ENCODE measurements at places on chromosomes 2 and 18.

- no peak for DNase-seq
These were observed 188.7 kb upstream of the SATB2 start for GRCh38 chr2:199646439-199646838.

- DNase-seq = no peak
These were observed 55.7 kb downstream of the IRS1 start for GRCh38 chr2:226743915-226744314.

DNA sequence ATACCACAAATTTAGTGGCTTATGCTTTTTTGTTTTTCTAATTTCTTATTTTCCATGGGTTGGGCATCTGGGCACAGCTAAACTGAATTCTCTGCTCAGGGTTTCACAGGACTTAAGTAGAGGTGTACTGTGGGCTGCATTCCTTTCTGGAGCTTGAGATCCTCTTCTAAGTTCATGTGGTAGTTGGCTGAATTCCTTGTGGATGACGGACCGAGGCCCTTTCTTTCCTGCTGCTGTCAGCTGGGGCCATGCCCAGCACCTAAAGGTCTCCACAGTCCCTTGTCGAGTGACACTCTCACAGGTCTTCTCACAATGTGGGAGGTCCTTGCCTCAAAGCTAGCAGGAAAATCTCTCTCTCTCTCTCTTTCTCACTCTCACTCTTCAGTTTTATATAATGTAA lies 433.5 kb upstream of the LRATD1 start:
- no peak for DNase-seq

- no peak for DNase-seq
These were observed 35.0 kb upstream of the IL1R2 start for GRCh38 chr2:101956465-101957438.

DNA sequence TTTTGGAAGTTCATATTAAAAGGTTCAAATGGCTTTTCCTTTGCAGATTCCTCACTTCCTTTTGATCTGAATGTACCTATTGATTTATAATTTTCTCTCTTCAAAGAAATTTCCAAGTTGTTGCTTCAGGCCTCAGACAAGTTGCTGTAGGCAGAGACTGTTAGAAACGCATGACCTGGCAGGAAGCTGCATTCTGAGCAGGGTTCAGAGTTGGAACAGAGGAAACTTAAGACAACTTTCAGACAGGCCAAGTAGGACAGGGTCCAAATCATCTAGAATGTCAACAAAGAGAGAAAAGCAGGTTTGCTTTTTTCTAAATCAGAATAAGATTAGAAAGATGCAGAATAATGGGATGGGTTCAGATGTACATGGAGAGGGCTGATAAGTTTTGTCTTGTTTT lies 416.3 kb downstream of the LRP1B start:
- no peak for DNase-seq

- no peak for DNase-seq
These were observed 82.0 kb upstream of the MEX3C start for GRCh38 chr18:51279367-51279984.

GRCh38 chr2:164899121-164899520 lies 56.2 kb downstream of the SLC38A11 start:
- DNase-seq = no peak

- peak; percentile 70 for DNase-seq
These were observed 16.2 kb downstream of the GALM start for GRCh38 chr2:38682008-38682575.

DNA sequence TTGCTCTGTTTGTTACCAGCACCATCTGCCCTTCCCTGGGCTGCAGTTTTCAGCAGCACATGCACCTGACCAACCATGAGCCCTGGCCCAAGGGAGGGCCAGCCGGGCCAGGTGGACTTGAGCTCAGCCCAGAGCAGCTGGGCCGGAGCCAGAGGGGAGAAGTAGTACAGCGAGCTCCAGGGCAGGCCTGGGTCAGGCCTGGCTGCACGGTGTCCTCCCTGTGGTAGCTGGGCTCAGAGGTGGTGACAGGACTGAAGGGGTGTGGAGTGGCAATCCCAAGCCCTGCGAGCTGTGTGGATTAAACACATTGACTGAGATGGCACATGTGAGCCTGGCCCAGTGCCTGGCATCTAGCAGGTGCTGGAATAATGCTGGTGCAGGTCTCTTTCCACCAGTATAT lies 222.2 kb downstream of the GLI2 start:
- no peak for DNase-seq

DNA sequence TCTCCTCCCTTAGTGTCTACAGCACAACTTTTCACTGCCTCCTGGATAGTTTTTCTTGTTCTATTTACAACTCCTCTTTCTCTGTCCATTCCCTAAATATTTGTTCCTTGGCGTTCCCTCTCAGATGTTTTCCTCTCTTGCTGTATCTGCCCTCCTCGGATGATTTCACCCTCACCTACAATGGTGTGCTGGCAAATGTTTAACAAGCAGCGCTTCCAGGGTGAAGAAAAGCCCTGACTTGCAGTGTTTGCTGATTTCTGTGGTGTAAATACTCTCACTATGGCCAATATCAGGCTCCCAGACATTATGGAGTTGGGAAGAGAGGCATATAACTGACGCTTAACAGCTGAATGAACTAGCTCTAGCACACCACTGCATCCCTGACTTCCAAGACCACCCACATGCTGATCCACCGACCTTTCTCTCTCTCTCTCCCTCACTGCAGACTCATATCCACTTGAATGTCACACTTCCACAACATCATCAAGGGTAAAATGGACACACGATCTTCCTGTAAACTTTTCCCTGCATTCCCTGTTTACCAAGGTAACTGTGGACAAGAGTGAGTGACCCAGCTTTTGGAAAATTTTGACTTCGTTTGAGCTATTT lies 31.5 kb upstream of the SPTBN1 start:
- DNase-seq = no peak

DNA sequence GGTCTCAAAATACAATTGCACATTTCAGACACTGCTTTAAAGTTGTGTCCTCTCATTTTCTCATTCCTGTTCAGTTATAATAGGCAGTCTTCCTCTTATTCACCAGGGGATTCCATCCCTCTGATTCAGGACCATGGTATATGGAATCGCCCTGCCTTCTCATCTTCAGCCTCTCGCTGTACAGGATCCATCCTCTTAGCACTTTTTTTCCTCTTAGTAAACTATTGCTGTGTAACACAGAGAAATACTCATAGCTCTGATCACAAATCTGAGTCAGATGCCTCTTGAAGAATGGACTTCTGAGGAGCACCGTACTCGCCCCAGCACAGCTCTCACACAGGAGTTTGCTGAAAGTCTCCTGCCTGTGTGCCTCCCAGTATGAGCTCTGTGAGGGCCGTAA lies 11.3 kb downstream of the RMP24 start:
- DNase-seq = no peak

DNA sequence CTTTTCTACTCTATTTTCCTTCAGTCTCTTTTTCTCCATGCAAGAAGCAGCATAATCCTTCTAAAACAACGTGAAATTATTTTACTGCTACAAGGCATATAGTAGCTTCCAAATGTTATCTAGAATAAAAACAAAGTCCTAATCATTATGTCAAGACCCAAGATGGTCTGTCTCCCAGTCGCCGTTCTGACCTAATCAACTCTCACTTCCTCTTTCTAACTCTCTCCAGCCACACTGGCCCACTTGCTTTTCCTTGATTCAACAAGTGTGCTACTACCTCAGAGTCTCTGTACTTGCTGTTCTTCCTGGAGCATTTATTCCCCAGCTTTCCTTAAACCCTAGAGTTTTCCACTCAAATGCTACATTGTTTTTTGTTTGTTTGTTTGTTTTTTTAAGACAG lies 1491.2 kb downstream of the LRP1B start:
- no peak for DNase-seq

DNA sequence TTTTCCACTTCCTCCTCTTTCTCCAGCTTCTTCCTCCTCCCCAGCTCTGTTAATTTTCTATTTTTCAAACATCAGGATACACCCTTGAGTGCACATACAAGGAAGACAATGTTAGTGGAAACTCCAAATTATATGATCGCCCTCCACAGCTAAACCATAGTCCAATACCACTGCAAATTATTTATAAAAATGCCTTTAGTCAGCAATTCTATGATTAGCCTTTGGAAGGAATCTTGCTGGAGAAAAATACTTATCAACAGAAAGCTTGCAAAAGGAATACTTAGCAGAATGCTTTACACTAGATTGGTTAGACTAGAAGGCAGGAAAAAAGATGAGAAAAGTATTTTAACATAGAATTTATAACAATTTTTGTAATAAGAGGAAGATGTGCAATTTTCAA lies 178.9 kb downstream of the FAM124B start:
- DNase-seq = no peak

DNA sequence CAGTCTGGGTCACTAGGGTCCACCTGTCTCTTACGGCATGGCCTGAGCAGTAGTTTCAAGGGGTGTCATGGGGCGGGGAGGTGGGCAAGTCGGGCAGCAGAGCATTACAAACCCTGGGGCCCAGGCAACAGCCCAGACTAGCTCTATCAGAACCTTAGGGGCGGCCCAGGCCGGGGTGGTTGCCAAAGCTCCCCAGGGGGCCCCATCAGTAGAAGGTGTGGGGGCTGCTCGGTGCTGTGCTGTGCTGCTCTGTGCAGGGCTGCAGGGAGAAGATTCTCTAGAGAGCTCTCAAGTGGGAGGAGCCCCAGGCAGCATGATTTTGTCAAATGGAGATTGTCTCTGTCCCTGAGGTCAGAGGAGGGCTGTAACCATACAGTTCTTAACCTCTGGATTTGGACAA lies 36.4 kb upstream of the SLC14A1 start:
- no peak for DNase-seq

- no peak for DNase-seq
These were observed 33.4 kb downstream of the UGP2 start for GRCh38 chr2:63875131-63875527.

GRCh38 chr2:136783856-136784255 lies 18.5 kb downstream of the THSD7B start:
- DNase-seq = no peak

- no peak for DNase-seq
These were observed 50.0 kb downstream of the NAB1 start for GRCh38 chr2:190698895-190699294.

DNA sequence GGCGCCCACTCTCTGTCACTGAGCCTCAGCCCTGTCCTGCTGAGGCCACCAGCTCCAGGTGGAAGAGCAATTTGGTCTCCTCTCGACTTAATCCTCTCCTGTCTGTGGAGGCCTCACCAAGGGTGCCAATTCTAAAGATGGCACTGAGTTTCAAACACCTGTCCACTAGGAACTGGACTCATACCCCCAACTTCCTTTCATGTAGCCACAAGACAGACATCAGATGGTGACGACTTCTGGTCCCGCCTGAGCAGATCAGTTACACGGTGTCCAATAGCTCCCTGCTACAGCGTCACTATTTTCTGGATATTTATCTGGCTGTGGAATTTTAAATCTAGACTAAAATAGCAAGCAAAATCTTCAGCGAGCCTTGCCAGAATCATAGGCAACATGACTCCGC lies 24.5 kb upstream of the SP5 start:
- no peak for DNase-seq

- DNase-seq = no peak
These were observed 31.6 kb upstream of the RNF149 start for GRCh38 chr2:101340141-101340551.

DNA sequence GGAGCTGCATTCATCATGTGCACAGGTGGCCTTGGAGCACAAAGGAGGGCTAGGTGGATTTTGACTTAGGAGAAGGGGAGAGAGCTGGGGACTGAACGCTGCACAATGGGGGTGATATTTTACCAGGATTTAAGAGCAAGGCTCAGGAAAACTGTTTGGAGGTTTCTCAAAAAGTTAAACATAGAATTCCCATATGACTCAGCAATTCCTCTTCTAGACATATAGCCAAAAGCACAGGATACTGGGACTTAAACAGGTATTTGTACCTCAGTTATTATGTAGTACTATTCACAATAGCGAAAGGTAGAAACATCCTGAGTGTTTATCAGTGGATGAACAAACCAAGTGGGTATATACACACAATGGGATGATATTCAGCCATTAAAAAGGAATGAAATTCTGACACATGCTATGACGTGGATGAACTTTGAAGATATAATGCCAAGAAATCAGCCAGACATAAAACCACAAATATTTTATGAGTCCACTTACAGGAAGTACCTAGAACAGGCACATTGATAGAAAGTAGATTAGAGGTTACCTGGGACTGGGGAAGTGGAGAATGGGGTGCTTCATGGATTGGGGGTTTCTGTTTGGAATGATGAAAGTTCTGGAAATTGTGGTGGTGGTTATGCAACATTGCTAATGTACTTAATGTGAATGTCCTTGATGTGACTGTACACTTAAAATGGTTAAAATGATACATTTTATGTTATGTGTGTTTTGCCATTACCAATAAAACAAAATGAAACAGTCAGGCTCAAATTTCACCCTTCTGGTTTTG lies 216.9 kb downstream of the HAUS1 start:
- no peak for DNase-seq

- no peak for DNase-seq
These were observed 24.7 kb downstream of the STEAP3 start for GRCh38 chr2:119248311-119248710.

DNA sequence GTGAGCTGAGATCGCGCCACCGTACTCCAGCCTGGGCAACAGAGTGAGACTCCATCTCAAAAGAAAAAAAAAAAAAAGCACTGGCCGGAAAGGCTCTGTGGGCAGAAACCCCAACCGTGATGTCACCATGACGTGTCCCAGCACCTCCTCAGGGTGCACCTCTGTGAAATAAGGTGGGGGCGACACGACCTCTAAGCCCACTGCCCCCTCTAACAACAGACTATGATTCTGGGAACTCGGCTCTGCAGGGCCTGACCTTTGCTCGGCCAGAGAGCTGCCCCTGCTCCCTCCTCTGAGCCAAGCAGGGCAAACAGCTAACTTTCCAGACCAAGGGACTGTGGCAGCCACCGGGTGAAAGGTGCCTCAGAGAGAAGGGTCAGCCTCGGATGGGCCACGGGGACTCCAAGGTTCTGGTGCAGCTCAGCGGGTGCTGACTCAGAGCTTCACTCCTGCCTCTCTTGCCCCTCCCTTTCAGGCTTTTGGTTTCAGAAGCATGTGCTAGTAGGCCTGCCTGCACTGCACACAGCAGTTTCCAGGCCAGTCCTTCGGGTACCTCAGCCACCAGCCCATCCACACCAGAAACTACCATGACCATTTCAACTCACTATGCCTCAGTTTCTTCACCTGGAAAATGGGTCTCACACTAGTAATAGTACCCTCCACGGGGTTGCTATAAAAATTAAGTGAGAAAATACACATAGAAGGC lies 8.0 kb downstream of the TMBIM1 start:
- peak; percentile 70 for DNase-seq

DNA sequence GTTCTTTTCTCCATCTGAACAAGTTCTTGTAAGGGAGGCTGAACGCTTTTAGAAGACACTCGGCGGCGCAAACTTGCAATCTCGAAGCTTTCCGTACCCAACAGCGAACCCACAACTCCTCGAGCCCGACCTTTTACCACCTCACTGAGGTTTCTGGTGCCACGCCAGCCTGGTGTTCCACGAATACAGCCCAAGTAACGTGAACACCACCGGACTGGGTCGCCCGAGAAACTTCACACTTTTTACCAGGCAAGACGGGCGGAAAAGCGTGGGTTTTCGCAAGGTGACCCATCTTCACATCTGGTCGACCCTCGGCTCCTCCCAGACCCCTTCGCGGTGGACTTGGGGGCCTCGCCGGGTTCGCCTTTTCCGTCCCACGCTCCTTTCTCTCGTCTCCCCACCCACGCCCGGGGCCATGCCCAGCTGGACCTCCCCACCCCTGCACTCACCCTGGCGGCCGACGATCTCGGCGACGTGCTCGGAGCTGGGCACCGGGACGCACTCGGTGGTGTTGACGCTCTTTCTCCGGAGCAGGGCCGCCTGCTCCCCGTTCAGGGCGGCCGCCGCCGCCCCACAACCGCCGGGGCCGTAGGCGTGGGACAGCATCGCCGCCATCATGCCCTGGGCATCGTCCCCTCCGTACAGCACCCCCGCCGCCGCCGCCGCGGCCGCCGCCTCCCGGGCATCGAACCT lies 1.2 kb downstream of the MEX3C start:
- DNase-seq = peak; percentile 61

GRCh38 chr2:105443617-105444598 lies 45.1 kb upstream of the FHL2 start:
- no peak for DNase-seq
